Occipital lobe (tissue), 3 donors: ENCODE measurements at places on chromosomes 6 and 20. TPM values are rescaled to one million over a fixed set of nuclear protein-coding genes. Genes with fewer than 3 reads are reported as not detected.

Gene MEI4
- total RNA-seq = 0.47 TPM

Gene GABRR1
- total RNA-seq = not detected

Gene HLA-A
- total RNA-seq = 46.6 TPM

Gene IPCEF1
- total RNA-seq = 29.5 TPM

Gene TGM3
- total RNA-seq = 0.16 TPM

Gene TGIF2
- 11.5 TPM for total RNA-seq

Gene SLC13A3
- 10.8 TPM for total RNA-seq

Gene PRDM13
- not detected for total RNA-seq

Gene TP53TG5
- not detected for total RNA-seq

Gene EPPIN
- total RNA-seq = not detected

Gene TBXT
- not detected for total RNA-seq

Gene ABHD16B
- not detected for total RNA-seq

Gene SMLR1
- total RNA-seq = not detected

Gene KCNK16
- not detected for total RNA-seq

Gene GNMT
- not detected for total RNA-seq

Gene RIPPLY2
- total RNA-seq = 12.9 TPM

Gene C6orf58
- 1.4 TPM for total RNA-seq

Gene NR2E1
- 9.8 TPM for total RNA-seq

Gene FAM209A
- total RNA-seq = not detected

Gene COL9A3
- total RNA-seq = 37.1 TPM

Gene CEBPB
- total RNA-seq = 0.78 TPM

Gene VSX1
- not detected for total RNA-seq

Gene TAB2
- total RNA-seq = 43.4 TPM

Gene RAD21L1
- total RNA-seq = not detected

Gene SLC17A3
- total RNA-seq = not detected

Gene TPD52L1
- total RNA-seq = 1.4 TPM

Gene CALHM4
- total RNA-seq = not detected

Gene SIRPB1
- total RNA-seq = 0.47 TPM

Gene TMC2
- 1.7 TPM for total RNA-seq

Gene ATP6V1G2
- total RNA-seq = 54.0 TPM

Gene ACTL10
- total RNA-seq = 1.1 TPM

Gene ZBTB24
- 14.8 TPM for total RNA-seq

Gene CHRNA4
- 7.8 TPM for total RNA-seq

Gene GFOD1
- total RNA-seq = 38.2 TPM

Gene ZBP1
- not detected for total RNA-seq

Gene HCK
- 3.3 TPM for total RNA-seq

Gene TREM2
- 10.5 TPM for total RNA-seq

Gene C6orf52
- total RNA-seq = 1.7 TPM

Gene SSTR4
- total RNA-seq = not detected

Gene ENPP3
- total RNA-seq = 0.47 TPM
